ENCODE measurements at places on chromosomes 13 and 19.

- DNase-seq, result no peak
Measured at GRCh38 chr19:6381030-6381750, 5.5 kb upstream of the PSPN start.

DNA sequence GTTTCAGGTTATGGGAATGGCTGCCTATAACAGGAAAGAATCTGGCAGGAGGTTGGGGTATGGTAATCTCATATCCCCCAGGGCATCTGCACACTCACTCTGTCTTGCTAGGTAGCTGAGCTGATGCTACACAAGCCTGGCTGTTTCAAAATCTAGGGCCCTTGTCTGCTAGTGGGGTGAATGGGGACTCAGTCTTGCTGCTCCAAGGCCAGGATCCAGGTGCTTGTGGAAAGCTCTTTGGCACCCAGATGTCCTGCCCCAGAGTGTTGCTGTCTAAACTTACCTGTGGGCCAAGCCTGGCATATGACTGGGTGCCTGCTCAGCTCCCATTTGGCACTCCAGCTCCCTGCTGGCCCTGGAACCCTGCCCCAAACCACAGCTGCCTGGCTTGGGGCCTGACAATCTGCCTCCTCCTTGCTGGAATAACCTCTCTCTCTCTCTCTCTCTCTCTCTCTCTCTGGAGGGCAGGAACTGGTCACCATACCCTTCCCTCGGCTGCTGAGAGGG, 158.1 kb upstream of the TSC22D1 start:
- no peak for DNase-seq

- no peak for DNase-seq
Measured at GRCh38 chr13:88345171-88345847, 674.1 kb downstream of the SLITRK5 start.

DNA sequence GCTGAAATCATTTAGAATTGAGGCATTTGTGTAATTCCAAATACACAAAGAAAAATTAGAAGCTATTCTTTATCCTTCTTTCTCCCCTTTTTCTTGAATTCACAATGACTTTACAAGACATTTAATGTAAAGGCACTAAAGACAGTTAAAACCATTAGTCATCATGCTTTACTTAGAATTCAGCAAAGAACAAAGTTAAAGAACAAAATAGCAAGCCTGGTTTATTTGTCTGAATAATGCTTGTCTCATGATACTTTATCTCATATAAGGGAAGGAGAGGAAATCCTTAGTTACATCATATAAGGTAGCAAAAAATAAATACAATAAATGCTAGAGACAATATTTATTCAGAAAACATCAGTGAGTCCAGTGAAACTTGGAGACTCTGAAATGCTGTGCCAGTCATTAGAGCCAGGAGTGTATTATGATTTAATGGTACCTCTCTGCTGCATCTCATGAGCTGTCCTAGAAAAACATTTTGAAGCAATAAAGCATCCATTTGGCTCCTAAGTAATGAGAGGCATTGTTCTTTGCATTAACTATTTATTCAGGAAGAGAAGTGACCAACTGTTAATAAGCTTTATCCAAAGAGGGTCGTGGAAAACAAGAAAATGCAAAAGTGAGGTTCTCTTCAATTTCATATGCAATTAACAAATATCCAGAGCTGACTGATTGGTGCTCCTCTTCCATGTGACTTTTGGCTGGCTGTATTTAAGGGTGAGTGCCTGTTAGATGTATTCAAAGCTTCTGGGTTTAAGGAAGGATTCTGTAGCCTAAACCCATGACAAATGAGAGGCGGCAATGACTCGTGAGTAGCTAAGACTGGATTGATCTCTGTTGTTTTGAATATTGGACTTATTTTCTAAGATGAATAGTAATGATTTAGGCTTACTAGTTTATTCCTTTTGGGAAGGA, 105.0 kb downstream of the DGKH start:
- DNase-seq, result peak; percentile 3

GRCh38 chr19:2253106-2254063, 2.8 kb downstream of the JSRP1 start:
- peak; percentile 26 for DNase-seq

GRCh38 chr19:14536926-14537692, 7.7 kb downstream of the TECR start:
- DNase-seq, result no peak

DNA sequence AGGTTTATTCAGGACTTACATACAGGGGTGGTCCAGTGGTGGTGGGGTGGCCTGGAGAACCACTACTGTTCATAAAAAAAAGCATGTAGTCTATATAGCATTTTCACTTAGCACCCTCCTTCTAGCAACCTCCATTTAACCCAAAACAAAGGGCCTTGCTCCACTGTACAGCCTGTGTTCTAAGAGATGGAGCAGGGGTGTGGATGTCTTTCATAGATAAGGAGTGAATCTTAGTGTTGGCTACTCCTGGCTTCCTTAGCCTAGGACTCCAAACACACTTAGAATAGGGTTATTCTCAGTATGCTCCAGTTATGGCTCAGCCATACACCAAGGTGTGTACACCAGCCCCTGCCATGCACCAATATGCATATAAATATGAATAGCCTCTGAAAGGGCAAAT, 95.2 kb downstream of the ELF1 start:
- DNase-seq, result no peak

DNA sequence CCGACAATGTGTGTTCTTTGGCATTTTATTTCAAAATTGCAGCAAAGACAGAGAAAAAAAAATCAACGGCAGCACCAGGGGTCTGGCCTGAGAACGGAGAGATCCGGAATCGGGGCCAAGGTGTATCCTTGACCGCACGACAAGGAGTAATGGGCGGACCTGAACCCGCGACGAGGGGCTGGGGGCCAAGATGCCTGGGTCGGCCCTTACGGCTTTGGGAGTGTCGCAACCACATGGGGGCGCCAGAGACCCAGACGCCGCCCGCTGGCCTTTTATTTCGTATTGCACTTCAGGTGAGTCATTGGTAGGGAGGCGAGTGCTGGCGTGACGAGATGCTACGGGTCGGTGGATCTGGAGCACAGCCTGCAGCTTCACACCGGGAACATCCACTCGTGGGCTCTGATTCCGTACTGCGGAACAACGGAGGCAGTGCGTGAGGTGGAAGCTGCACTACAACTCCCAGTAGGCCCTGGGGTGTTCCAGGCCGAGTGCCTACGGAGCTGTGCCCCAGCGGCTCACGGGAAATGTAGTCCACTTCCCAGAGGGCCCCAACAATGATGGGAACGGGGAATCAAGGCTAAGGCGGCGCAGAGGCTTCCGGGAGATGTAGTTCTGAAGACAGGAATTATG, 15.7 kb downstream of the BCAT2 start:
- DNase-seq, result peak; percentile 98

DNA sequence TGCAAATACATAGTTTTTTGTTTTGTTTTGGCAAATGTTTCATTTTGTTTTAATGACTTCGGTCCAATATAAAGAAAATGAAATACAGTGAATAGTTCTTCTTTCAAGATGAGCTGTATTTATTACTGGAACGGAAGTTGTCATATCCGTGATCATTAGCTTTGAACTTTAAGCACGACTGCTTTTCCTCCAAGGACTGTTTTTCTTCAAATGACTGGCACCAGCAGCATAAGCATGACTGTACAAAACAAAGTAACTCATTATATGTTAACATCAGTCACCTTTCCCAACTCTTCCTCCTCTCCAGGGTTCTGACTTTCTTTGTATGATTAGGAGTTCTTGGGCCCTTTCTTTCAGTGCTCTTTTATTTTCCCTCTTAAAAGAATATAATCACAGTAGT, 20.5 kb downstream of the EDNRB start:
- no peak for DNase-seq

DNA sequence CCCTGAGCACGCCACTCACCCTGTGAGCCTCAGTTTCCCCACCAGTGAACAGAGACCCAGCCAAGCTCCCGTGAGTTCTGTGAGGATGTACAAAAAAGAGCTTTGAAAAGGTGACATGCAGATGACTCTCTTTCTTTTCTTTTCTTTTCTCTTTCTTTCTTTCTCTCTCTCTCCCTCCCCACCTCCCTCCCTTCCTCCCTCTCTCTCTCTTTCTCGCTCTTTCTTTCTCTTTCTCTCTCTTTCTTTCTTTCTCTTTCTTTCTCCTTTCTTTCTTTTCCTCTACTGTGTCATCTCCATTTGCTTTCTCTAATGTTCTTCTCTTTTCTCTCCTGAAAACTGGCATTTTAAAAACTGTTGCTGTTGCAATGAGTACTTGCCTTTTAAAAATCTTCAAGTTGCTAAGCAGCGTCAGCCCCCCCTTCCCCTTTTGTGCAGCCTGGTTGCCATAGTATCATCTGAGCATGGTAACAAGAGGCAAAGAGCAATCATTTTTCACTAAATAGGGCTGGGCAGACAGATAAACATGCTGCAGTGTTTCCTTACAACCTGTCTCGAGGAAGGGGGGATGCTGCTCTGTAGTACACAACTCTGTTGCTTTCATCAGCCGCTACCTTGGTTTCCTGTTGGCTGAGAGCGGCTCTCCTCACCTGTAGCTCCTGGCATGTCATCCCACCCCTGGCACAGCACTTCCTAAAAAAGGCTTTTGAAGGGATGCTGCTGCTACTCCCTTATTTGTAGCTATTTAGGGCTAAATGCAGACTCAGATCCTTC, 108.7 kb upstream of the MBNL2 start:
- DNase-seq, result no peak

DNA sequence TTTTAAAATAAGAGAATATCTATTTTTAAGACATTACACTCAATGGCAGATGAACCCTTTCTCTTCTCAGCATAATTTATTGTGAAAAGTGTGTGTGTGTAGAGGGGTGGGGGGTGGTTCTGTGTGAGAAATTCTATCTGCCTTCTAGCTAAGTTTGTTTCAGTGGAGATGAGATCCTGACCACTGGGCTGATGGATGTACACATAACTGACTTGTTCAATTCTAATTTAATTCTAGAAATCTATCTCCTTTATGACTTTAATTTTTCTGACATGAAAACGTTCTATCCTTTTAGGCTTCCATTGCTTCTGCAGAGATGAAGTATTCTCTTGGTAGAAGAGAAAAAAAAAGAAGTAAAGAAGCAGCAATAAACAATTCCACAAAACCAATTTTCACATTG, 891.6 kb downstream of the PCDH9 start:
- no peak for DNase-seq

DNA sequence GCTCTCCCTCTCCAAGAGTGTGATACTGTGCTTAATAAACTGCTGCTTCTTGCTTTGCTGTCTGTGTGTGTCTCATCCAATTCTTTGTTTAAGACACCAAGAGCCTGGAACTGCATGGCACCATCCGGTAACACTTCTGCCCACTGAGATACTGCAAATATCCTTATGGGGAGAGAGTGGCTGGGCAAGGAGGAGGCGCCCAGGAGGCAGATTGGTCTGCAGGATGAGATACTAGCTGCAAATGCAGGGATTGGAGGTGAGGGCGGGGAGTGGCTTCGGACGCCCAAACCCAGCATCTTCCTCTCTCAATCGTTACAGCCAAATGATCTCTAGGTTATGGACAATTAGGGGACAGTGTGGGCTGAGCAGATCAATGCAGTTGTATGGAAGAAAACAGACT, 1.7 kb upstream of the SIGLEC7 start:
- no peak for DNase-seq

- peak; percentile 65 for DNase-seq
Measured at GRCh38 chr13:44437356-44438233, 64.0 kb downstream of the SERP2 start.

DNA sequence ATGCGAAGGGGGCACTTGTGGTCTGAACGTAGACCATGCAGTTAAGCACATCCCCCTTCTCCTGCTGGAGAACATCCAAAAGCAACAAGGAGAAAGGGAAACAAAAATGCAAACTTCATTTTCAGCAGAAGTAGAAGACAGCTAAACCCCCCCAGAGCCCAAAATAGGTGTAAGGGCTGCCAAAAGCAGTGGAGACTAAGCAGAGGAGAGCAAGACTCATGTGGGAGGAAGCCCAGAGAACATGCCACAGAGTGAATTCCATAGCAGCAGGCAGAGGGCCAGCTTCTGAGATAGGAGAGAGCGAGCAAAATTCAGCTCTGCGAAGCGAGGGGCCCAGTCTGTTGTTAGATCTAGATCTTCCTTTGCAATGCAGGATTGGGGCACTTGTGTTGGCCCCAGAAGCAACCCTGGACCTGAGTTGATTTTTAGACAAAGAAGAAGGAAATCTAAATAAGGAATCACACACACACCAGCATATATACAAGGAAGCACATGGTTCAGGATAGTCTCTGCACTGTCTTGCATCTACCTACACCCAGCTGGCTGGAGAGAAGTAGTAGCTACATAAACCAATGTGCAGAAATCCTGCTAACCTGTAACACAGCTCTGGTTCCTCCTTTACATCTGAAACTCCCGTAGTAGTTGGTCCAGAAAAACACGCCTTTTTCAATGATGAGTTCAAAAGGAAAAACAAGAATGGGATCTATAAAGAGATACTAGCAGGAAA, 199.6 kb downstream of the SPRY2 start:
- no peak for DNase-seq

DNA sequence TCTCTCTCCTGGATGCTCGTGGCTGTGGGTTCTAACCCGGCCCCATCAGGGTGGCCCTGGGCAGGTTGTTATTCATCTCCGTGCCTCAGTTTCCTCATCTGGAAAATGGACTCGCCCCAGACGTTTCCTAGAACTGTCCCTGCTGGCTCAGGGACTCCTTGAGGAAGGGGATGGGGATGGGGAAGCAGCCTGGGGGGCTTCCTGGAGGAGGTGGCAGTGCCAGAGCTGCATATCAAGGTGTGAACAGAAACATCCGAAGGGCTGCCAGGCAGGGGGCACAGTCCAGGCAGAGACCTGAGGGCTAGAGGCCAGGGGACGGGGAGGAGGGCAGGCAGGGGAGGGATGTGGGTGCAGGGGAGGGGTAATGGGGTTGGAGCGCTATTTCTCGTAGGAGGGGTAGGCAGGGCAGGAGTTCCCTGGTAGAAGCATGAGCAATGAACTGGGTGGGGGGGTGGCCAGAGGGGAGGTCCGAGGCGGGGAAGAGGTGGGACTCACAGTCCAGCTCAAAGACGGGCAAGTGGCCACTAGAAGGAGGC, 3.6 kb upstream of the ELANE start:
- no peak for DNase-seq

DNA sequence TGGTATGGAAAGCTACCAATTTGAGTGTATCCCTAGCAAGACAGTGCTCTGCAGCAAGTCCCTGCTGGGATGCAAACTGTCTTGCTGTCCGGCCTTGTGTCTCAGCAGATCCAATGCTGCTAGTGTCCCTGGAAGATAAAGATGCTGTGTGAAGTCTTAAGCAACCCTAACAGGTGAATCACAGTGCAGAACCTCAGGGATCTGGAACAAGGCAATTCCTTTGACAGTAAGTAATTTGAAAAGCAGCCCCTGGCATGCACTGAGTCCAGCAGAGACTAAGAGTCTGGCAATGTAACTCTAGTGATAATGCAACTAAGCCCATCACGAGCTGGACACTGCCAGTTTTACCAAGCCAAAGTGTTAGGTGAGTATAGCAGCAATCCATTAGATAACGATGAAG, 1.7 kb upstream of the UCHL3 start:
- no peak for DNase-seq

- no peak for DNase-seq
Measured at GRCh38 chr13:51759240-51759639, 44.7 kb downstream of the DHRS12 start.

Data from DMS53 (cell line).